SJCRH30 (cell line): ENCODE measurements at places on chromosomes 12 and 14. TPM values are rescaled to one million over a fixed set of nuclear protein-coding genes. Genes with fewer than 3 reads are reported as not detected.

The CHGA gene
- total RNA-seq = not detected in 2 replicates

The GNB3 gene
- 2.2 and 3.2 TPM in 2 replicates for total RNA-seq

The NPFF gene
- 0.43 TPM in 1 of 2 replicates, not detected in the other for total RNA-seq

The FAM222A gene
- 17.5 and 18.9 TPM in 2 replicates for total RNA-seq

The TPPP2 gene
- total RNA-seq = not detected in 2 replicates

The LBHD2 gene
- not detected in 2 replicates for total RNA-seq

The TGFB3 gene
- total RNA-seq = 4.9 and 6.3 TPM in 2 replicates

The LRRK2 gene
- total RNA-seq = 0.04 TPM in 1 of 2 replicates, not detected in the other

The RNASE1 gene
- total RNA-seq = not detected in 2 replicates

The CDH24 gene
- 8.3 and 9.6 TPM in 2 replicates for total RNA-seq

The IQSEC3 gene
- 0.05 TPM in 1 of 2 replicates, not detected in the other for total RNA-seq

The PPM1H gene
- total RNA-seq = 4.1 and 4.3 TPM in 2 replicates

The OR6C2 gene
- not detected in 2 replicates for total RNA-seq

The TMBIM6 gene
- total RNA-seq = 400 TPM in 2 replicates

The GCN1 gene
- total RNA-seq = 49.7 and 61.9 TPM in 2 replicates

The EGLN3 gene
- total RNA-seq = 34.5 and 38.4 TPM in 2 replicates

The RNASE2 gene
- not detected in 2 replicates for total RNA-seq

The PLEKHG7 gene
- total RNA-seq = not detected in 2 replicates

The SLCO1C1 gene
- 0.14 and 0.18 TPM in 2 replicates for total RNA-seq

The NFATC4 gene
- 33.3 and 39.3 TPM in 2 replicates for total RNA-seq

The RNU4-1 gene
- total RNA-seq = under 0.01 TPM in 2 replicates

The POTEG gene
- total RNA-seq = not detected in 2 replicates

The SIX1 gene
- total RNA-seq = 63.4 and 65.0 TPM in 2 replicates

The CLEC1A gene
- not detected in 2 replicates for total RNA-seq
